Suprapubic skin (tissue), 4 donors: ENCODE measurements at places on chromosomes 13 and 19. TPM values are rescaled to one million over a fixed set of nuclear protein-coding genes. Genes with fewer than 3 reads are reported as not detected.

DBP gene
- total RNA-seq = 11.2 TPM

DNA sequence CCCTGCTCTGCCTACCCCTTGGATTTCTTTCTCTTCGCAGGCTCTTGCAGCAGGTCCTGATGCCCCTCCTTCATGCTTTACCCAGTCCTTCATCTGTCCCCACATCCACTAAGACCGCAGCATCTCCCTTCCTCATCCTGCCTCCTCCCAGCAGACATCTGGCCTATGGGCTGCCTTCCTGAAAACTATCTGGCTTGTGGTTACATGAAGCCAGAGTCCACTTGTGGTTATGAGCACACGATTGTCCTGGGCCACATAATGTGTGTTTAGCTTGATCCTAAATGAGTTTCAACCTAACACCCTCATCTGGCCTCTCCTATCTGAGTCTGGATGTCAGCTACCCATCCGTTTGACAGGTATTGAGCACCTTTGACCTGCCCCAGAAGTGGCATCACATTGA lies 5.5 kb upstream of the ZNF175 start:
- no peak overlapping the region for H3K4me3 ChIP-seq
- no peak overlapping the region for H3K27ac ChIP-seq

- DNase-seq = no peak
- H3K4me3 ChIP-seq = no peak overlapping the region
- peak overlapping the region; percentile 56 for H3K27ac ChIP-seq
These were observed 29.4 kb downstream of the SMIM24 start for GRCh38 chr19:3450796-3451411.

- H3K4me1 ChIP-seq = peaks cover 46% of the 10 kb centered on the region
- no peaks in the 10 kb centered on the region for H3K27me3 ChIP-seq
- peak overlapping the region; percentile 78 for H3K4me3 ChIP-seq
- peak overlapping the region; percentile 100 for H3K27ac ChIP-seq
- DNase-seq = peak; percentile 82
- H3K36me3 ChIP-seq = peaks cover 29% of the 10 kb centered on the region
These were observed 1.4 kb downstream of the CIC start for GRCh38 chr19:42270346-42271044.

- no peak overlapping the region for H3K27ac ChIP-seq
- H3K4me3 ChIP-seq = no peak overlapping the region
- H3K27me3 ChIP-seq = no peaks in the 10 kb centered on the region
- H3K4me1 ChIP-seq = peaks cover 31% of the 10 kb centered on the region
- H3K36me3 ChIP-seq = peaks cover 57% of the 10 kb centered on the region
- no peak for DNase-seq
These were observed 1.9 kb downstream of the TBC1D17 start for GRCh38 chr19:49879243-49879963.

DNA sequence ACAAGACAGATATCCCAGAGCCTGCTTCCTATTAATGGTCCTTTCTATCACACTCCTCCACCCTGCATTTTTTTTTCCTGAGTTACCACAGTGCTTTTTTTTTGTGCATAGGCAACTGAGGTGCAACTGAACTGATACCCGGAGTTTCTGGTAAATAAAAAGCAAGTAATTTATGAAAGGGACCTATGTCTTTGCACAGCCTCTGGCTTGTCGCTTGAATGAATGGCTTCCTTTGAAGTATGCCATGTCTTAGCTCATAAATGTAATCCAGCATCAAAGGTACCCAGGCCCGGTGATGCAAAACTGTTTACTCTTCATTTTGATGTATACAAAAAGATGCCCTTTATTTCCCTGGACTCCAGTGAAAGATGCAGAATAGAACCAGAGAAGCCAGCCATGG lies 31.8 kb downstream of the GSX1 start:
- no peaks in the 10 kb centered on the region for H3K36me3 ChIP-seq
- H3K27ac ChIP-seq = no peak overlapping the region
- DNase-seq = no peak
- H3K4me1 ChIP-seq = peaks cover 11% of the 10 kb centered on the region
